ENCODE measurements at places on chromosomes 7 and 10. TPM values are rescaled to one million over a fixed set of nuclear protein-coding genes. Genes with fewer than 3 reads are reported as not detected.

Gene LAMB1
- 198 TPM for total RNA-seq

Gene GIMAP6
- total RNA-seq: 26.3 TPM

Gene THSD7A
- total RNA-seq: 21.6 TPM

Gene PPP2R2D
- total RNA-seq: 47.0 TPM

Gene TMEM184A
- total RNA-seq: 142 TPM

Gene HIP1
- 31.6 TPM for total RNA-seq

Gene AGBL3
- total RNA-seq: 3.9 TPM

Gene PILRA
- total RNA-seq: 21.6 TPM

Gene NKX1-2
- not detected for total RNA-seq

Gene DYDC2
- total RNA-seq: not detected

DNA sequence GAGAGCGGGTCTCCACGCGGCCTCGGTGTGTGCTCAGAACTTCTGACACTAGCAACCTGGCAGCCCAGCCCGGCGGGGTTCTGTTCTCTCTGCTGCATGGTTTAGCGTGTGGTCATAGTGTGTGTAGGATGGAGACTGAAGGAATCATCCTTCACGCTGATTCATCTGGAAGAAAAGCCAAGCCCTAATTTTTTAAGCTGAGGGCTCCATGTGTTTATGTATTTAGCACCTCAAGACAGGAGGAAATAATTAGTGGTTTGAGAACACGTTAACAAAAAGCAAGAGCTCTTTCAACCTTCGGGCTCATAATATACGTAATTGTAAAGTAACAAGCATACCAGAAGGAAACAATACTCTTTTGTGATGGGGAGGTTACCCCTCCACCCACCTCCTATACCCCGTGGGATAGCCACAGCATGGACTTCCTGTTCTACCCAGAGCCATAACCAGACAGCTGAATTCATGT, 504.6 kb upstream of the MKI67 start:
- no peak for DNase-seq

GRCh38 chr7:155252444-155252887, 45.2 kb upstream of the INSIG1 start:
- DNase-seq: no peak

- no peak for DNase-seq
These were observed 610.0 kb downstream of the KCNMA1 start for GRCh38 chr10:77027576-77027975.

GRCh38 chr10:23326544-23327307, 17.9 kb downstream of the C10orf67 start:
- DNase-seq: no peak

GRCh38 chr10:114553436-114553835, 104.6 kb downstream of the ABLIM1 start:
- DNase-seq: no peak

DNA sequence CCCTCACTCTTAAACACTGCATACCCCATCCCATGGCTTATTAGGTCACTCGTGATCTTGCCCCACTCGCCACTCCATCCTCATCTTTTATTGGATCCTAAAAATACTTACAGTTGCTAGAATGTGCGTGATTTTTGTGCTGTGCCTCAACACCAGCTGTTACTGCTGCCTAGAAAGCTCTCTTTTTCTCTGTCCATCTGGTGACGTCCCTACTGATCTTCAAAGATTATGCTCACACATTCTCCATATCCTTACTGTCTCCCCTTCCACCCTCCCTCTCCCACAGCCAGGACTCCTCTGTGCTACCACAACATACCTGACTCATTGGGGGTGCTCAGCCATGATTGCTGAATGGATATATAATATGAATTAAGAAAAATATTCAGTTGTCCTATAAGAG, 42.0 kb downstream of the CDK6 start:
- DNase-seq: no peak

GRCh38 chr7:105759670-105760550, 116.5 kb downstream of the ATXN7L1 start:
- no peak for DNase-seq

DNA sequence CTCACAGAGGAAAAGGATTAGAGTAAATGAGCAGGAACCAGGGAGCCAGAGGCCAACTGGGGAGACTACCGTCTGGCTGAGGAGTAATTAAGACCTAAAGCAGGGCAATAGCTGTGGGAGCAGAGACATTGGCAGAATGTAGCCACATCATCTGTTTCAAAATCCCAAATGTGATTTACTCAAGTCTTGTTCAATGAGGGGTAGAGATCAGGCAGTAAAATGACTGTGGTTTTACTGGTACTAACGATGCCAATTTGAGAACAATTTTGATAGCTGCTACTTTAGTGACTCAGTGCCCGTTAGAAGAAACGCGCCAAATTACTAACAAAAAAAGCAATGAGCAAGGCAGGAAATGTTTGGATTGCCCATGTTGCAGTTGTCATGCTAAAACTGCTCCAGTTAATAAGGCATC, 12.7 kb upstream of the MIOS start:
- no peak for DNase-seq

- DNase-seq: no peak
These were observed 268.1 kb downstream of the CAMK1D start for GRCh38 chr10:12617191-12618175.

GRCh38 chr10:14486777-14487487, 156.2 kb upstream of the FRMD4A start:
- no peak for DNase-seq

DNA sequence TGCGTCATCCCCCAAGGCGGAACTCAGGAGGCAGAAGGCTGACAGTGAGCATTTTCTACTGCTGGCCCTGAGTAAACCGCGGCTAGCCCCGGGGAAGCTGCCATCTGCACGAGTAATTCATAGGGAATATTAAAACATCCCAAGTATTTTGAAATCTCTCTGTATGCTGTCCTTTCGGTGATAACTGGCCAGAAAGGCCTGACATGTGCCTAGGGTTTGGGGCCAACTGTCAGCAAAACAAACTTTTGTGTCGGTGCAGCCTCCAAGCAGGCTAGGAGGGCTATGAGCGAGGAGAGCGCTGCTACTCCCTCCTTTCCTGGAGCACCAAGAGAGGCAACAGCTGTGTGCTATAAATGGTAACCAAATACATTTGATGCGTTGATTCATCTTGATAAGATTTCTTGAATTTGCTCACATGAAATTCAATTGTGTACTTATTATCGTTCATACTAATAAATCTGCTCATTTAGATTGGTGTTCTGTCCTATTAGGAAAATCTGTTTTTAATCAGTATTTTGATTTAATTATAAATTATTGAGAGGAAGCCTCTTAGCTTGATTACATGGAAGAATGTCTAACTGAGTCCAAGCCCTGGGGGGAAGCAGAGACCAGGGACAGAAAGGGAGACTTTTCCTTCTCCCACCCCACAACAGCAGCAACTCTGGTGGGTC, 124.4 kb upstream of the NPS start:
- DNase-seq: no peak

DNA sequence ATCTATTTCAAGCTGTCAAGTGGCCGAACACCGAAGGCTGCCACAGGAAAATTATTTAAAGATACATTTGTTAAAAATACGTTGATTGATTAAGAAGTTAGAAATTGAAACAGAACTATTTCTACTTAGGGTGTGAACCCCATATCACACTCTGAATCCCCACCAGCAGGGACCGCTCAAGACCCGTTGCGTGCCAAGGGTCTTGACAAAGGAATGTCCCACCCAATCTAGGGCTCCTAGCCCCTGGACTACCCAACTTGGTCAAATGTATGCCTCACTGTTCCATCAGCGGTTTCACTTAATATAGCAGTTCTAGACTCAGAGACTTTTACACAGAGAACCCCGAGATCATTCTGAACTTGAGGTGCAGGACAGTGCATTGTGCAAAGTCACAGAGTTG, 11.6 kb upstream of the PFKFB3 start:
- DNase-seq: no peak

DNA sequence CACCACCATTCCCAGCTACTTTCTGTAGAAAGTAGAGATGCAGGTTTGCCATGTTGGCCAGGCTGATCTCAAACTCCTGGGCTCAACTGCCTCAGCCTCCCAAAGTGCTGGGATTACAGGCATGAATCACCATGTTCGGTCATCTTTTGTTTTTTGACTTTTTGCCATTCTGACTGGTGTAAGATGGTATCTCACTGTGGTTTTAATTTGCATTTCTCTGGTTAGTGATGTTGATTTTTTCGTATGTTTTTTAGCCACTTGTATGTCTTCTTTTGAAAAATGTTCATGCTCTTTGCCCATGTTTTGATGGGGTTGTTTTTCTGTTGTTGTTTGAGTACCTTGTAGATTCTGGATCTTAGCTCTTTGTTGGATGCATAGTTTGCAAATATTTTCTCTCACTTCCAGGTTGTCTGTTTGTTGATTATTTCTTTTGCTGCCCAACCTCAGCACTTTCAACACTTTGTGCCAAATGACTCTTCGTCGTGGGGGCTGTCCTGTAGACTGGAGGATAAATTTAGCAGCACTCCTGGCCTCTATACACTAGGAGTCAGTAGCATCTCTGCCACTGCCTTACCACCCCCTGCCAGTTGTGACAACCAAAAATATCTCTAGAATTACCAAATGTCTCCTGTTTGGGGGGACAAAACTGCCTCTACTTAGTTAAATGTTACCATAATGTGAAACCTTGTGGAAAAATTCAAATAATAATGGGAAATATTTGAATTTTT, 6.5 kb upstream of the CPED1 start:
- no peak for DNase-seq

GRCh38 chr10:33861016-33861704, 526.7 kb upstream of the NRP1 start:
- DNase-seq: no peak

GRCh38 chr10:14549496-14549895, 218.8 kb upstream of the FRMD4A start:
- no peak for DNase-seq

DNA sequence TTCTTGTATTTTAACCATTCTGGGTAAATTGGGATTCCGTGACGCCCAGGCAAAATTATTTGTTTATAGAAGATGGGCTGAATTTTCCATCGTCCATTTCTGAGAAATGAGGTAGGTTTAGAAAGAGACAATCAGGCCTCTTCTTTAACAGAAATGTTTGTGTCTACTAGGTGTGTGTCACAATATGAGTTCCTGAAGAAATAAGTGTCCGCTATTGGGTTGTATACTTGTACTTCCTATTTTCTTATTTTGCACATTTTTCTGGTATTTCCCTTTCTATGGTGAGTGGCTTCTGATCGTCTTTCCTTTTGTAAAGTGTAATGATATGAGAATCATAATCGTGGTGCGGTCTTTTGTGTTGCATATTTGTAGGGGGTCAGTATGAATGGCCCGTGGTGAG, 83.9 kb downstream of the TCF7L2 start:
- no peak for DNase-seq

- DNase-seq: no peak
These were observed 29.8 kb downstream of the NPY start for GRCh38 chr7:24313777-24314176.

DNA sequence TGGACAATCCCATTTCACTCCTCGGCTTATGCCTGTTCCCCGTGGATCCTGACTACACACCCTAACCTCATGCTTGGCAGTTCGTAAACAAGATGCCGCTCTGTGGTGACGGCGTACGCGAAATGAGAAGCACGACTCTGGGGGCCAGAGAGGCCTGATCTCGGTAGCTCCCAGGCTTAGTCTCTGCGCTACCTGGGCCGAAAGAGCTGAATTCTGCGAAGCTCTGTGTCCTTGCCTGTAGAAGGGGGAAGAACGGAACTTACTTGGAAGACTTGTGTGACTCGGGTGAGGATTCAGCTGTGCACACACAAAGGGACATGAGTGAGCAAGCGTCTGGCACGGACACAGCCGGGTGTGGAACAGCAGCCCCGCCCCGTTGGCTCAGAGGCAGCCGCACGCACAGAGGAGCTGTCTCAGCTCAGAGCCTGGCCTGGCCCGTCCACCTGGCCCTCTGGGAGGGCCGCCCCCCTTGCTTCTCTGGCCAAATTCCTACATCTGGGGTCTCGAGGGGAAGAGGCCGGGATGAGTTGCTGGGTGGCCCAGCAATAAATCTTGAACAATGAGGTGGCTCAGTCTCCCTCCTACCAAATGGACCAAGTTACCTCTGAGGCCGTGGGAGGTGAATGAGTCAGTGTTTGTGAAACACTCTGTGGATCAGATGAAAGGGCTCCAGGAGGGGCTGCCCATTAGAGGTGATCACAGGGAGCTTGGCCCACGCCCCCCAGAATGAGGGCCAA, 83.8 kb downstream of the PDGFA start:
- DNase-seq: peak; percentile 69

DNA sequence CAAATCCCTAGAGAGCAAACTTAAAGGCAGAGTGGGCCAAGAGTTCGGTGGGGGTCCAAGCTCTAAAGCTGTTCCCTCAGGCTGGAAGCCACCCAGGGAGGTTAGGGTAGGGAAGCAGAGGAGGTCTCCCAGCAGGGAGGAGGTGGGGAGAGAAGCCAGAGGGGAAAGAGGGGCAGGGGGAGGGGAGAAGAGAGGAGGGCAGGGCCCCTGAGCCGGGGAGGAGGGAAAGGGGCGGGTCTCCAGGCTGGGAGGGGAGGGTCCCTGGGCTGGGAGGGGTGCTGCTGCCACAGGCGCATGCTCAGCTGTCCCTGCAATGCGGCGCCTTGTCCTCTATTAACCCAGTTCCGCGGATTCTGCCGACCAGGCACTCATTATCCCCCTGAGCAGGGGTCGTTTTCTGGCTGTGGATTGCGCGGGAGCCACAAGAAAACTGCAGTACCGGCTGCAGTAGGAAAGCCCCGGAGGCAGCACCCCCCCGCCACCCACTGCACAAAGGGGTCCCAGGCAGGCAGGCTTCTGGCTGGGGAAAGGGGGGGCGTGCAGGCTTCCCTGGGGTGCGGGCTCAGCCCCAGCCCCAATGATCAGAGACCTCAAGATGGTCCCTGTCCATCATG, 49.3 kb downstream of the CAMK2B start:
- no peak for DNase-seq

DNA sequence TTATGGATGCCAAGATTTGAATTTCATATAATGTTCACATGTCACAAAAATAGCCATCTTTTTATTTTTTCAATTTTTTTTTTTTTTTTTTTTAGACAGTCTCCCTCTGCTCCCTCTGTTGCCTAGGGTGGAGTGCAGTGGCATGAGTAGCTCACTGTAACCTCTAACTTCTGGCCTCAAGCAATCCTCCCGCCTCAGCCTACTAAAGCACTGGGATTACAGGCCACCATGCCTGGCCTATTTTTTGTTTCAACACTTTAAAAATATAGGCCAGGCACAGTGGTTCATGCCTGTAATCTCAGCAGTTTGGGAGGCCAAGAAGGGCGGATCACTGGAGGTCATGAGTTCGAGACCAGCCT, 246.3 kb downstream of the SKIDA1 start:
- DNase-seq: no peak

- DNase-seq: no peak
These were observed 95.8 kb downstream of the CAMK1D start for GRCh38 chr10:12444981-12445700.

DNA sequence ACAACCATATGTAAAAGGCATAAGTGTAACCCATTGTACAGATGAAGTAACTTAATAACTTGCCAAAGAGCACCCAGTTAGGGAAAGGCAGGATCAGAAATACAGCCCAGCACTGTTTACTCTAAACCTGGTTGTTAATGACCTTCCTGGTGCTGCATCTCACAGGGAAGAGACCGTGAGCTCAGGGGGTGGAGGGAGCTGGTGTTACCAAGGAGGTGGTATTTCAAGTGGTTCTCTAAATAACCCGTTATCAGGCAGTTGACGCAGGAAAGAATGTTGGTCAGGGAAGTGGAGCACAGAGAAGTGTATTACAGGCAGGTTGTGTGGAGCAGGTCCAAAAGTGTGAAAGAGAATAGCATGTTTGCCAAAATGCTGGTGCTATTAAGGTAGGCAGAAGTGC, 4.4 kb upstream of the ST7 start:
- DNase-seq: no peak

GRCh38 chr10:109689785-109690184, 233.5 kb downstream of the XPNPEP1 start:
- no peak for DNase-seq

Measured in ureter (tissue), 1 donor.